Kidney epithelial cell (primary cell): ENCODE measurements at places on chromosomes 3 and 15. TPM values are rescaled to one million over a fixed set of nuclear protein-coding genes. Genes with fewer than 3 reads are reported as not detected.

KLF15 gene
- total RNA-seq: 0.55 and 0.67 TPM in 2 replicates

PRR23A gene
- not detected in 2 replicates for total RNA-seq

CRABP1 gene
- not detected in 2 replicates for total RNA-seq

IMPG2 gene
- 0.07 and 0.17 TPM in 2 replicates for total RNA-seq

ACTC1 gene
- total RNA-seq: not detected in 2 replicates

PTPRG gene
- total RNA-seq: 25.2 and 25.7 TPM in 2 replicates

HTR3E gene
- total RNA-seq: not detected in 2 replicates

IL20RB gene
- total RNA-seq: 0.58 and 0.89 TPM in 2 replicates

KIF7 gene
- 5.4 and 7.4 TPM in 2 replicates for total RNA-seq

TPRA1 gene
- 92.3 and 95.2 TPM in 2 replicates for total RNA-seq

SLC28A2 gene
- not detected in 2 replicates for total RNA-seq

MFAP1 gene
- 25.5 and 28.6 TPM in 2 replicates for total RNA-seq

FSTL1 gene
- 142 and 163 TPM in 2 replicates for total RNA-seq

BNIP2 gene
- total RNA-seq: 105 and 113 TPM in 2 replicates

WWTR1 gene
- total RNA-seq: 42.1 and 50.4 TPM in 2 replicates

TWF2 gene
- 159 and 194 TPM in 2 replicates for total RNA-seq

IGF2BP2 gene
- total RNA-seq: 68.6 and 77.0 TPM in 2 replicates

GATA2 gene
- 5.6 and 6.0 TPM in 2 replicates for total RNA-seq
